HuH-7 (cell line): ENCODE measurements at places on chromosomes 12 and 14.

- no peak for DNase-seq
Measured at GRCh38 chr12:34297790-34298164, 275.5 kb downstream of the ALG10 start.

- DNase-seq = no peak
Measured at GRCh38 chr14:60649875-60650372, 647 bp upstream of the SIX1 start.

DNA sequence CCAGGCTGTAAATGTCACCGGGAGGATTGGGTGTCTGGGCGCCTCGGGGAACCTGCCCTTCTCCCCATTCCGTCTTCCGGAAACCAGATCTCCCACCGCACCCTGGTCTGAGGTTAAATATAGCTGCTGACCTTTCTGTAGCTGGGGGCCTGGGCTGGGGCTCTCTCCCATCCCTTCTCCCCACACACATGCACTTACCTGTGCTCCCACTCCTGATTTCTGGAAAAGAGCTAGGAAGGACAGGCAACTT, 1.3 kb downstream of the GAPDH start:
- DNase-seq = no peak

DNA sequence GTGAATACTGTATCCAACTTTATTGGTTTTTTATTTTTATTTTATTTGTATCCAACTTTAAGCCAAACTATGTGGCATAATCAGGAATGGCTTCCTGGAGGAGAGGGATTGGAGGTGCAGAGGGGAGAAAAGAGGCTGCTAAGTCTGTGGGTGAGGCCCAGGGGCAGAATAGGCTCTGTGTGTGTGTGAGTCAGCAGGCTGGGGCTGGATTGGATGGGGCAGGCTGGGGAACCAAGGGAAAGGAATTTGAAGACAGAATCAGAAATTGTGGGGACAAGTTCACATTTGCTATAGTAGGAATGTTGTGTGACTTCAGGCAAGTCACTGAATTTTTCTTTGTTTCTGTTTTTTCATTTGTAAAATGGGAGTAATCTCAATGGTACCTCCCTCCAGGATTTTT, 12.8 kb upstream of the RILPL1 start:
- no peak for DNase-seq

- no peak for DNase-seq
Measured at GRCh38 chr14:50608302-50608851, 48.4 kb downstream of the ATL1 start.

DNA sequence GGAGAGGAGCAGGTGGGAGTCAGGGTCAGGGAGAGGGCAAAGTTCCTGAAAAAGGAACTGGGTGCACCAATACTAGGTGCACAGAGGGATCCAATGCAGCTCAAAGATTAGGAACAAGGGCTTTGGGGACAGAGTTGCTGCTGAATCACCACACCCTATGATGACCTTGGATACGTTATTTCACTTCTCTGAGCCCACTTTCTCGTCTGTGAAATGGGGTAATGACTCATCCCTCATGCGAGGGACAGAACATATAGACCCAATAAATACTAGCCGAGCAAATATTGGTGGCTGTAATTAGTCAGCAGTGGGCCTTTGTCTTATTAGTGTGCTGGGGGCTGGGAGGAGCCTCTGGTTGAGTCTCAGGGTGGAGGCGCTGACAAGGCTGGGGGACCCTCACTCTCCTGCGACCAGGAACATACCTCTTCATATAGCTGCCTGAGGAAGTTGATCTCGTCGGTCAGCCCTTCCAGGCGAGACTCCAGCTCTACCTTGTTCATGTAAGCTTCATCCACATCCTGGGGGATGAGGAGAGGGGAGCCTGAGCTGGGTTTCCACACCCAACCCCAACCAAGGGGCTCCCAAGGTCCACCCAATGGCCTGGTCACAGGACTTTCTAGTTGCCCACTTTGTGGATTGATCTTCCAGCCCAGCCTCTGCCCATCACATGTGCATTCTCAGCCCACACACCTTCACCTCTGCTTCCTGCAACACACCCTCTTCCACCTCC, 4.5 kb downstream of the KRT8 start:
- DNase-seq = no peak

- no peak for DNase-seq
Measured at GRCh38 chr14:103740991-103741689, 25.5 kb downstream of the ZFYVE21 start.

GRCh38 chr12:33752854-33753253, 269.4 kb upstream of the ALG10 start:
- no peak for DNase-seq

GRCh38 chr12:65074932-65075331, 46.2 kb downstream of the WIF1 start:
- peak; percentile 20 for DNase-seq

- DNase-seq = no peak
Measured at GRCh38 chr14:47555333-47555732, 120.1 kb downstream of the MDGA2 start.

- no peak for DNase-seq
Measured at GRCh38 chr12:96846293-96846692, 60.8 kb upstream of the NEDD1 start.

DNA sequence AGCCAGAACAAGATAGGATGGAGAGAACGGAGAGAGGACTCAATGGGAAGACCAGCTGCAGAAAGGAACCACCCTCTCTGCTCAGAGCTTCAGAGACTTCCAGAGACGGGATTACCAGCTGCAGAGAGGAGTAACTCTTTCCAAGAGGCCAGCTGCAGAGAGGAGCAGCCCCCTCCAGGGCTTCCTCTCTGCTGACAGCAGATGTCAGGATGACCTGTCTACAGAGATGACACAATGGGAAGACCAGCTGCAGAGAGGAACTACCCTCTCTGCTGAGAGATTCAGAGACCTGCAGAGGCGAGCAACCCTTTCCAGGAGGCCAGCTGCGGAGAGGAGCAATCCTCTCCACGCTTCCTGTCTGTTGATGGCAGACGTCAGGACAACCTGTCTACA, 61.8 kb downstream of the KLRG1 start:
- DNase-seq = no peak

GRCh38 chr14:53963320-53964227, 6.9 kb upstream of the BMP4 start:
- DNase-seq = no peak

DNA sequence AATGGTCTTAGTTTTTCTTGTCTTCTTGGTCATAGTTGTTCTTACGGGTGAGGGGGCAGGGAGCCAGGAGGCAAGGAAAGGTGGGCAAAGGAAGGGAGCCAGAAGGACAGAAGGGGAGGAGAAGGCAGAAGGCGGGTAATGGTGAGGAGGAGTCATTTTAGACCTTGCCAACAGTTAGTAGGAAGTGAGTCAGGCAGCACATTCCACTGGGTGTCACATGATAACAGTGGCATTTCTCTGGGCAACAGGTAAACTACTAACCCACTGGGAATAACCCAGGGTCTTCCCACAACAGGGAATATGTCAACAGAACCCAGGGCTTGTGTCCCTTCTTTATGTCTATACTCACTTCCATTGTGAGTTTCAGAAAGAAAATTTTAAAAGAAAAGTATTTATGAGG, 127.6 kb downstream of the SLC8A3 start:
- DNase-seq = no peak

GRCh38 chr12:23473071-23473470, 476.4 kb downstream of the SOX5 start:
- no peak for DNase-seq

- no peak for DNase-seq
Measured at GRCh38 chr12:11731455-11731854, 82.0 kb downstream of the ETV6 start.

- no peak for DNase-seq
Measured at GRCh38 chr12:87809916-87810315, 219.3 kb downstream of the C12orf50 start.

GRCh38 chr12:94122591-94122990, 25.8 kb upstream of the PLXNC1 start:
- DNase-seq = no peak
